ENCODE measurements at places on chromosomes 6 and 20.

DNA sequence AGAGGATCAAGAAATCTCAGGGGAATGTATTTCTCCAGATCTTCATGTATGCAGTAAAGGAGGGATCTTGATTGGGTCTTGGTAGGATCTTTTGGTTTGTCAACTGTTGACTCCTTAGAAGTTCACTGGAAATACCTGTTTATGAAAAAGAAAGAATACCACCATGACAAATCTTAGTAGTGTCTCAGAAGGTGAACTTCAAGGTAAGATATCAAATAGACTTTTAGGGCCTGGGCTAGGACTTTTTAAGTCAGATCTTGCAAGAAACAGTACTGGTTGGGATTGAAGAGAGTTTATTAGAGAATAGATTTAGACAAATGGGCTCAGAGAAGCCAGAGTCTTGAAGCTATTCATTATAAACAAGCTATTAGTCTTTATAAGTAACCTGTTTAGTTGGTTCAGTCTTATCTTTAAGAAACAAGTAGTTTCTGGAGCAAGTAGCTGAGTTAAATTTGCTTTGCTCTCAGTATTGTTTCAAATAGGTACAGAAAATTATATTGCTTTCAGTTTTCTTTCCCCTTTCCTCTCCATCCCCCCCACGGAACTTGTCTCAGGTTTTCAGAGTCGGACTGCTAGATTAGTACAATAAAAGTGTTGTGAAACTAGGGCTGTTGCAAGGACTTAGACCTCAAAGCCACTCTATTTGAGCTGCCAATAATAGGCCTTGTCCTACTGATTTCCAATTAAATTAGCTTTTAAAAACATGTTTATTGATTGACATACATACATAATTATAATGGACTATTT, 529.1 kb upstream of the CITED2 start:
- peak; percentile 41 for DNase-seq

DNA sequence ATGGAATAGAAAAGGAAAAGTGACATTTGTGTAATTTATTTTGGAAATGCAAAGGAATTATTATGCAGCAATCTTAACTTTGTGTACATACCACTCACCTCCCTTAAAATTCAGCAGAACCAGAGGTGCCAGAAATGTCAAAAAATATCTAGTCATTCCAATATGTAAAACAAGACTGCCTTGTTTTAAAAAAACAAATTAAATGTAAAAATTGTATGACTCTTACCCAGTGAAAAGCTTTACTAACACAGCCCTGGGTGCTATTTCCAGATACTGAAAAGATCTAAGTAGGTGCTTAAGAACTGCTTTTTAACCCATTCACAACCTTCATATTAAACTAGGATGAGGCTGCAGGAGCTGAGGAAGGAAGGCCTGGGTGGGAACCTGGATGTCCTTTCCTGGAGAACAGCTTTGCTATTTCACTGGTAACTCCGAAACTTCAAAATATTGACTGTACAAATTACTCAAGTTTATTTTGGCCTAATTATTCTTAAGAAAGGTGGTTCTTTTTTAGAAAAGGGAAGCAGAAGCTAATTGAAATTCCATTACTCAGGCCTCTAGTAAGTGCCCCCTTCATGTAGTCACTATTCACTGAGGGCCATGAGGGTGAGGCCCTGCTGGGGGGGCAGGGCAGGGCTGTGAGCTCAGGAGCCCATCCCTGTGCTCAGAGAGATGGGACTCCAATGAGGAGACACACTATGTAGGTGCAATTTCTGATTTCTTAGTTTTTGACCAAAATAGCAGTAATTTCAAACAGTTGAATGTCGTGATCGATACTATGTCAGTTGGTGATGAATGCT, 139.6 kb downstream of the MAP3K4 start:
- no peak for DNase-seq

- no peak for DNase-seq
These were observed 536.2 kb upstream of the NRSN1 start for GRCh38 chr6:23589811-23590210.

GRCh38 chr6:125170376-125170775, 16.8 kb downstream of the TPD52L1 start:
- DNase-seq = no peak

- DNase-seq = no peak
These were observed 106.3 kb downstream of the CENPW start for GRCh38 chr6:126446248-126446647.
